H4 (cell line): ENCODE measurements at places on chromosomes 13 and 19. TPM values are rescaled to one million over a fixed set of nuclear protein-coding genes. Genes with fewer than 3 reads are reported as not detected.

The KIR3DL2 gene
- total RNA-seq, result not detected in 2 replicates

GRCh38 chr19:18131841-18132596 is 20.9 kb upstream of the PIK3R2 start:
- DNase-seq, result no peak

DNA sequence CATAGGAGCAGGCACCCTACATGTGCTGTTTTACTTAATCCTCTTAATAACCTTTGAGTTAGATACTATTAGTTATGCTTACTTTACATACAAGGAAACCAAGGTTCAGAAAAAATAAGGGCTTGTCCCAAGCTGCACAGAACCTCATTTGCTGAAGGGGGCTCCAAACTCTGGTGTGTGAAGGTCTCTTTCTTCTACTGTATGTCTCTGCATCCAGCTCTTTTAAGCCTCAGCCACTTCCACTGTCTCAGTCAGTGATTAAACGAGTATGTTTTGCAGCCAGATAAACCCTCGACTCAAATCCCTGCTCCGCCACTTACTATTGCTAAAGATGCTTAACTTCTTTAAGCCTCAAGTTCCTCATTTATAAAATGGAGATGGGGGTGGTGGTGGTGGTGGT is 112.4 kb upstream of the WASF3 start:
- DNase-seq, result no peak

- DNase-seq, result no peak
Observed at GRCh38 chr19:5030822-5031221, 61.9 kb downstream of the KDM4B start.

- no peak for DNase-seq
Observed at GRCh38 chr13:28734906-28735305, 16.1 kb upstream of the SLC46A3 start.
